AG09319 (cell line): ENCODE measurements at places on chromosomes 3 and 15.
A peak's percentile ranks its signal among the peaks of the same experiment; 100 is the strongest.

DNA sequence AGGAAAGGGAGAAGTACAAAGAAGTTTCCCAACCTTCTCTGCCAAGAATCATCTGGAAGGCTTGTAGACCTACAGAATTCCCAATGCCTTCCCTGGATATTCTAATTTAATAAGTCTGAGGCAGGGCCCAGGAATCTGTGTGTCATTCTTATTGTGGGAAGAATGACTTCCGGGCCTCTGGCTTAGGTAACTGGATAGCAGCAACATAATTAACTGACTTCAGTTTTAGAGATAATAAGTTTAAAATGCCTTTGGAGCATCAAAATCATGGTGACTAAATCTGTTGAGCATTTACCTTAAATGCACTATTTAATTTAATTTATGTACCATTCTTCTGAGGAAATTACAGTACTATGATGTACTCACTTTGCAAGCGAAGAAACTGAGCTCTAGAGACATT, 44.3 kb upstream of the TM4SF1 start:
- no peak for DNase-seq

GRCh38 chr3:46575577-46576222, 9.6 kb upstream of the LRRC2 start:
- no peak for DNase-seq

DNA sequence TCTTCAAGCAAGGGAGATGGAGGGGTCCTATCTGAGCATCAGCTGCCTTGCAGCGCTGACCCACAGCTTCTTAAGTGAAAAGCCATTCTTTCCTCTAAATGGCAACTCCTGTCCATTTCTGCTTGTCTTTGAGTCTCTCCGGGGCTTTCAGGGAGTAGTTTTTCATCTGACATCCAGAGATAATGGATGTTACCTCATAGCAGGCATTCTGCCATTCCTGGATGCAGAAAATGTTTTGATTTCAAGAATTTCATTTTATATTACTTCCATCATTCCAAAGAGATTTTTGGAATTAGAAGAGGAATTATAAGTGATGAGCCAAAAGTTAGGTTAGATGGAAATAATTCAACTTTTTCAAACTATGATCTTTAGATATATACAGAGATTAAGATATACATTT, 44.9 kb upstream of the GABRG3 start:
- DNase-seq = no peak

- no peak for DNase-seq
These were observed 467 bp downstream of the PIF1 start for GRCh38 chr15:64824929-64825430.

GRCh38 chr3:157467200-157467599, 30.6 kb downstream of the PTX3 start:
- no peak for DNase-seq

DNA sequence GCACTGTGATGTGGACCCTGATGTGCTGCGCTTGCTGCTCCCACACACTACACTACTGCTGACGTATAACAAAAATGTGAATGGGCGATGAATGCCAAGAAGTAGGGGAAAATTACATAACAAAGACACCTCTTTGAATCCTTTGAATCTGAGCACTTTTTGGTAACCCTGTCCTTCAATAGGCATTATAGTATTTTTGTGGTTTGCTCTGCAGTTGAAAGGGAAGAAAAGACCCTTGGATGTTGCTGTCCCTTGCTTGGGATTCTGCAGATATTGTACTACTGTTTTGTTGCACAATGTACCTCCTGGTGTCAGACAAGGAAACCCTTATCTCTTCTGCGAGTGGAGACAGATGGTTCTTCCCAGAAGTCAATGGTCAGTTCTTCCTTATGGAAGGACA, 124.8 kb upstream of the UBE3A start:
- DNase-seq = no peak

DNA sequence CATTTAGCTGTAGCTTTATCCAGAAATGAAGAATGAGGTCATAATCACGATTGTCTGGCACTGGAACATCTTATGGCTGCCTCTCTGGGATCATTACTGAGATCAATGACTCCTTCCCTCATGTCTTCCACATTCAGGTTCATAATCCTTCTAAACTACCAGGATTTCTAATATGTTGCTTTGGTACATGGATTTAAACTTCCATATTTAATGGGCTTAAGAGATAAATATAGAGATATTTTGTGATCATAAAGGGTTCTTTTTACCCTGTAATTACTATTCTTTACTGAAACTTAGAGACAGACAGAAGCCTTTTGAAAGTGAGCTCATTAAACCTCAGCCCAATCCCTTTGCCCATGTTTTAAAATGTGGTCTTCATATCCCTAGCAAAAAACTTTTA, 575.4 kb upstream of the ALCAM start:
- no peak for DNase-seq

DNA sequence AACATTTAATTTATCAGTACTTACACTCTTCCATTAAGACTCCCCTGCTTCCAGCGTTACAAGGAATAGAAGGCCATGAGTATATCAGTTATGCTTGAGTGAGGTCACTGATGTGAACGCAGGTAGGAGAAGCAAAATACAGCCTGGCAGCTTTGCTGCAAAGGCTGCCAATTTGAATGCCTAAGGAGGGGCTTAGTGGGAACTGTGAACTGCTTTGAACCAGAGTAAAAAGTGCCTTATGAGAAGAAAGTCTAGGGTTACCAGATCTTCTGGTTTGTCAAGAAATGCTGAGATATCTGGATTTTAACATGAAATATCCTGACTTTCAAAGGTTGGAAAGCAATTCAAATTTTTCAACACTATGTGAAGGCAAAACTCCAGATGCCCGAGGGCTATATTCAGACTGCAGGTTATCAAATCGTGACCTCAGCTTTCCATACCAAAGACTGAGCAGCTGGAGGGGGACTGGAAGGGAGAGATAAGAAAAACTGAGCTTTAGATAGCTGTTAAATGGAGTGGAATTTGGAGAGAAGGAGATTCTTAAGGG, 446.3 kb upstream of the NECTIN3 start:
- no peak for DNase-seq

GRCh38 chr3:188824566-188824965, 347.2 kb upstream of the TPRG1 start:
- no peak for DNase-seq

DNA sequence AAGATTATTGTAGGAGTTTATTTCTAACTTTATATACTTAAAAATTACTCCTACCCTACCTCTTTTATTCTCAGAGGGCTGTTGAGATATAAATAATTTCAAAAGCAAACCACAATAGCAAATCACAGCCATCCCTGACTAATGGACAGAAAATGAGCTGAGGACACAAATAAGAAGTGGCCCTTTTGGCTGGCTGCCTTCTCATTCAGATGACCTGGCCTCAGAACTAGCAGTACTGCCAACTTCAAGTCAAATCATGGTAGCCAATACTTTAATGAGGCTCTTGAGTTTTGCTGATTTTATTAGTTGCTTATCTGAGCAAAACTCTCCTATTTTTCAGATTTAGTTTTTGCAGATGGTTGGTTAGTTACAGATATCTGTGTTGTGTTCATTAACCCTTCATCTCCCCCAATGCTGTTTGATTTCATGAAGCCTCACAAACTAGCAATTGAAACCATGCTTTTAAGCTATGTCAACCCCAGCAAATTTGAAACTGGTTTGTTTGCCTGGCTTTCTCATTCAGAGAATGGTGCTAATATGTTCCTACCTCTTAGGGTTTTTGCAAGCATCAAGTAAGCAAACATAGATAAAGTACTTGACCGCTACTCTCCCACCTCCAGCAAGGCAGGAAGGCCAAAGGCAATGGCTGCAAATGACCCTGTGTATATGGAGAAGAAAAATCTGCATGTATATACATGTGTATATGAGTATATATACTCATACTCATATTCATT, 73.4 kb upstream of the HACD2 start:
- DNase-seq = no peak

DNA sequence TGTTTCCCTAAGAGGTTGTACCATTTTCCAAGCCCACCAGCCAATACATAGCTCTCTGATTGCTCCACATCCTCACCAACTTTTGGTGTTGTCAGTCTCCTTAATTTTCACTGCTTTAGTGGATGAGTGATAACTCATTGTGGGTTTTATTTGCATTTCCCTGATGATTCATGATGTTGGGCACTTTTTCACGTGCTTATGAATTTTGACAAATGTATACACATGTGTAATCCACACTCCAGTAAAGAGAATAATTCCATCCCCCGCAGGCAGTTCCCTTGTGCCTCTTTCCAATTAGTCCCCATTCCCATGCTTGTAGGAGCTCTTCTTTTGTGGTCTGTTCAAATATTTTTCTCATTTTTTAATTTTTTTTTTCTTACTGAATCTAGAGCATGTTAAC, 52.4 kb downstream of the ANP32A start:
- DNase-seq = peak; percentile 35

DNA sequence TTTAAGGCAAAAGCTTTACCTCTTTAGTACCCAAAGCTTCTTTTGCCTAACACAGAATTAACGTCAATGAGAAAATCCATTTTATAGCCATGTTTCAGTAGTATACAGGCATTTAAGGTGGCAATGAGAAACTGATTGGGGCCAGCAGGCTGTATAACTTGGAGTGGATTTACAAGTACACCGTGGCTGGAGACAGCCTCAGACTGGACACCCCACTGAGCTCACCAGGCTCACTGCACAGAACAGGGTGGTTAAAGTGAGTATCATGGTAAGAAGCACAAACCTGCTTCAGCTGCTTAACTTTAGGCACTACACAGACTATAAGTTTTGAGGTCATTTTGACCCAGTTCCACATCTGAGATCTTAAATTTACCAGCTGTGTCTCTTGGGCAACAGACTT, 8.9 kb downstream of the CPOX start:
- no peak for DNase-seq

GRCh38 chr15:59189241-59189640, 17.4 kb upstream of the LDHAL6B start:
- no peak for DNase-seq

DNA sequence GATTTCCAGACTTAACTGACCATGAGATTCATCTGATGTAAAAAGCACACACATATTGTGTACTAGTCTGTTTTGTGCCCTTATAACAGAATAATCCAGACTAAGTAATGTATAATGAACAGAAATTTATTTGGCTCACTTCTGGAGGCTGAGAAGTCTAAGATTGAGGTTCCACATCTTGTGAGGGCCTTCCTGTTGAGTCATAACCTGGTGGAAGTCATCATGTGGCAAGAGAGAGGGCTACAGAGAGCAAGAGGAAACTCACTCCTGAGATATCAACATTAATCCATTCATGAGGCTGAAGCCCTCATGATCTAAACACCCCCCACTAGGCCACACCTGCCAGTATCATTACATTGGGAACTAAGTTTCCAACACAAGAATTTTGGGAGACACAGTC, 977.6 kb downstream of the MCTP2 start:
- DNase-seq = no peak

- DNase-seq = no peak
These were observed 99.7 kb downstream of the NAALADL2 start for GRCh38 chr3:174958671-174959328.

GRCh38 chr3:28586325-28586724, 237.7 kb upstream of the AZI2 start:
- no peak for DNase-seq

GRCh38 chr15:88014454-88015160, 241.9 kb downstream of the NTRK3 start:
- no peak for DNase-seq

GRCh38 chr3:52289747-52290595, 2.3 kb downstream of the GLYCTK start:
- DNase-seq = no peak

DNA sequence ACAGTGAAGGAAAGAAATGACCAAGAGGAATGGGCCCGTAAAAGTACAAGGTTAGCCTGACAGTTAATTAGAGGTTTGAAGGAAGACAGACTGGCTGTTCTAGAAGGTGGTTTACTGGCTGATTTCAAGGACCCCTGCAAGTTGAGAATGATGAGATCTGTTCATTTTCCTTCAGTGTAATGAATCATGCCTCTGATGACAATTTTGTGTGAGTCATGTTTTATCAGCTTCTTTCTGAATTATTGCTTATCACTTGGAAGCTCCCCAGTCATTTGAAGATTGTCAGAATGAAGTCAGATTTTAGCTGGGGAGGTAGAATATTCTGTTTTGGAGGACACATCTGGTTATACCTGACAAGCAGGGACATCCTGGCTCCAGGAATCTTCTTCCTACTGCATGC, 50.6 kb downstream of the DRD3 start:
- no peak for DNase-seq

GRCh38 chr3:129310111-129311011, 31.7 kb downstream of the HMCES start:
- DNase-seq = no peak

DNA sequence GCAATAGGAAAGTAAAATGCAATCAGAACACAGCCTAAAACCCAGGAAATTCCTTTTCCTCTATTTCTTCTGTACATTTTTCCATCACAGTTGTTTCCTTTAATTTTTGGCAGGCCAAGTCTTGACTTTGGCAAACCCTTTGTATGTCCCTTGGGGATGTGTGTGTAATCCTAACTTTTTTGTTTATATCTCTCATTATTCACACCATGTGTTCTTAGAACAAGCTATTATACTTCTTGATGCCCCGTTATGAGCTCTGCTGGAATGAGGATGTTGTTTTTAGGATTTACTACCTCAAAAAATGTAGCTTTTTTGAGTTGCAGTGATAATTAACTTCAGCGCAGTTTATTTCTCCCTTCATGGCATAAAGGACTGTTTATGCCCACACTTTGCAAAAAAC, 123.4 kb downstream of the ABI3BP start:
- DNase-seq = peak; percentile 77

- no peak for DNase-seq
These were observed 53.1 kb downstream of the TCF12 start for GRCh38 chr15:56971571-56971970.

DNA sequence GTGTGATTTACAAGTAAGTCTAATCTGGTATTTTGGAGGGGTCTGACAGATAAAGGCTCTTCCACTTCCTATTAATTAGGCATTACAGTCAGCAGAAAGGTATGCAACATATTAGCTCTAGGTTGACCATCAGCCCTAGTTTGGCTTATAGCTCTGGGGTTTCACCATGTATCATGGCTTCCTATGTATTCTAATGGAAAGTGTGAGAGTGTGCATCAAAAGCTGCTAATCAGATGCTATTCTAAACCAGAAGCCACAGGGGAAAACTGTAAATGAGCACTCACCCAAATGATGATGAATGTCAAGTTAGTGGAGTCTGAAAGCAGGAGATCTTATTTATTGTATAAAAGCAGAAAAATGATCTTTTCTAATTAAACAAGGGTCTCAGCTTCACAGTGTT, 149.2 kb upstream of the MITF start:
- DNase-seq = no peak
